MCF 10A (cell line): ENCODE measurements at places on chromosomes 6 and 20.

- DNase-seq = no peak
These were observed 28.9 kb downstream of the UTRN start for GRCh38 chr6:144314003-144314485.

GRCh38 chr6:2158596-2159271 is 86.7 kb downstream of the GMDS start:
- DNase-seq = no peak

- DNase-seq = no peak
These were observed 18.3 kb downstream of the ZNF335 start for GRCh38 chr20:45953672-45954071.

- peak; percentile 34 for DNase-seq
These were observed 8.3 kb downstream of the CCM2L start for GRCh38 chr20:32018269-32019155.

- DNase-seq = peak; percentile 38
These were observed 474.6 kb downstream of the COL12A1 start for GRCh38 chr6:74731204-74731603.

- DNase-seq = no peak
These were observed 71.9 kb upstream of the NHSL1 start for GRCh38 chr6:138571181-138571580.

GRCh38 chr6:48200869-48201390 is 89.9 kb upstream of the PTCHD4 start:
- DNase-seq = no peak

- peak; percentile 73 for DNase-seq
These were observed 139.7 kb downstream of the PRDM13 start for GRCh38 chr6:99746261-99746895.

GRCh38 chr6:7241160-7241559 is 71.8 kb downstream of the SSR1 start:
- DNase-seq = no peak

GRCh38 chr20:18225632-18226031 is 62.7 kb upstream of the ZNF133 start:
- DNase-seq = peak; percentile 58
